ENCODE measurements at places on chromosomes 5 and 9.

DNA sequence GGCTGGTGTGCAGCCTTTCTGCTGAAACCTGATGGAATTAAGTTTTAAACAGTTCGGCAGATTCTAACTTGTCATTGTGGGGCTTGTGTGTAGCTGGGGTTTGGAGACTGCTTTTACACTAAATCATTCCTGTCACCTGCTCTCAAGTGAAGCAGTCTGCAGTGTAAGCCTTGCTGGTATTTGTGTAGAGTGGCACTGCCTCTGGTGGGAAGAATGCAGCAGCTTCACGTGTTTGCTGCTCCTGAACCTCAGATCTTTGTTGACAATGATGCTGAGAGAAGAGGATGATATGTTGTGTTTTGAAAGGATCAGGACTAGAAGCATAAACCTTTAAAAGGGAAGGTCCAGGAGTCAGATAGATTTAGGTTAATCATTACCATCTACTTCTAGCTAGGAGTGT is 88.1 kb downstream of the KDM4C start:
- no peak for DNase-seq

GRCh38 chr5:102796009-102796408 is 40.9 kb downstream of the PAM start:
- no peak for DNase-seq

GRCh38 chr5:146789712-146790653 is 88.6 kb downstream of the PPP2R2B start:
- DNase-seq, result no peak

DNA sequence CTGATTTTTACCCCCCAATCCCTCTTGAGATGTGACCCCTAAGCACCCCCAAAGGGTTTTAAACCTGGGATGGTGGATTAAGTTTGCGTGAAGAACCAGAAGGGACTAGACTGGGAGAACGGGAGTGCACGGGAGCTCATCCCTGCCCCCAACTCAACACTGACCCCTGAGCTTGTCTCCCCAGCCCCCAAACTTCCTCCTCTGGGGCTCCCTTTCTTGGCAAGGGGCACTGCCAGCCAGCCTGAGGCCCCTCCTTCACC is 5.0 kb upstream of the SET start:
- no peak for DNase-seq

GRCh38 chr5:14431534-14431933 is 150.1 kb upstream of the OTULINL start:
- DNase-seq, result no peak

DNA sequence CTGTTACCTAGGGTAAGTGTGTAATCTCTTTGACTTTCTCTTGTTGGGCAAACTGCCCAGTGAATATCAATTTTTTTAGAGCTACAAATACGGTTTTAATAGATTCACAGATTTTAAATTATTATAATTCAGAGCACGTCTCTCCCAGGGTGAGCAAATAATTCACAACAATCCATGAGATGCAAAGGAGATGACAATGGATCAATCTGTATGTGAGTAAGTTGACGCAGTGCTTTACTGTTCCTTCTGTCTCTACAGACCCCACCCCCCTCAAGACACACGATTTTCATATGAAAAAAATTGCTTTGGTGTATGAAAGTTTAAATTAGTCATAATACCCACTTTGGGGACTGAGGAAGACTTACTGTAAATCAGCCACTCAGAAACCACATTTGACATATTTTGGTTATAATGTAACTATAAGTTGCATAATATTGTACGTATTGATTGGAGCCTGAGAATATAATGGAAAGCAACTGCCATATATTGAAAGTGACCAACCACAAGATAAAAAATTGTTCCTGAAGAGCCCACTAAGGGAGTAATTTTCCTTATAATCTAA is 201.7 kb downstream of the BNC2 start:
- no peak for DNase-seq

GRCh38 chr5:134000091-134000511 is 4.7 kb downstream of the VDAC1 start:
- DNase-seq, result no peak

DNA sequence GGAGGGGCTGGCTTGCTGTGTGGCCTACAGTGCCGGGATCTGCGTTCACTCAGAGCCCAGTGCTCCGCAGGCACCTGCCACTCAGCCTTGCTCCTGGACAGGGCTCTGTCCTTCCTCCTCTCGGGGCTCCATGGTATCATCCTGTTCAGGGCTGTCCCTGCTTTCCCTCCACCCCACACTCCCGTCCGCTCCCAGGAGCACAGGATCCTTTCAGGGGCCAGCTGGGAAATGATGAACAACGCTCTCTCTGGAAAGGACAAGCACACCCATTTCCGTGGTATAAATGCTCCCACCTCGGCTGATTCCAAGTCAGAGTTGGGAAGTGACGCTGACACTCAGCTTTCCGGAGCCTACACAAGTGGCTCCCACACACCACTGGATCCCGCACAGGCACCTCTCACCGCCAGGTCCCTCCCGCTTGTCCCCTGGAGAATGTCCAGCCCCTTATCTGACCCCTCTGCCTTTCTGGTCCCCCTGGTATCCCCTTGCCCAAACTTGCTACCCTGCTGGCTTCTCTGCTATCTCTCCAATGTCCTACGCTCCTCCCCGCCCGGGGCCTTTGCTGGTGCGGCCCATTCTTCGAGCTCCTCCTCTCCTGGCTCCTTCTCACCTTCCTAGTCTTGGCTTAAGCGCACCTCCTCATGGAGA is 21.3 kb downstream of the HMCN2 start:
- no peak for DNase-seq
